Endothelial cell of umbilical vein (primary cell): ENCODE measurements at places on chromosomes 3 and 15.

GRCh38 chr3:35523838-35524237, 115.5 kb upstream of the ARPP21 start:
- no peak overlapping the region for H3K4me3 ChIP-seq
- DNase-seq, result peak; percentile 66
- H3K27ac ChIP-seq, result peak overlapping the region; percentile 68
- peaks cover 10% of the 10 kb centered on the region for H3K4me1 ChIP-seq
- no peaks in the 10 kb centered on the region for H3K36me3 ChIP-seq
- H3K27me3 ChIP-seq, result no peaks in the 10 kb centered on the region

- H3K27me3 ChIP-seq, result no peaks in the 10 kb centered on the region
- H3K4me3 ChIP-seq, result no peak overlapping the region
- no peaks in the 10 kb centered on the region for H3K4me1 ChIP-seq
- no peaks in the 10 kb centered on the region for H3K36me3 ChIP-seq
- no peak for DNase-seq
Measured at GRCh38 chr3:98151241-98151640, 4.0 kb downstream of the OR5H14 start.

- no peak overlapping the region for H3K27ac ChIP-seq
- no peak overlapping the region for H3K4me3 ChIP-seq
- H3K36me3 ChIP-seq, result no peaks in the 10 kb centered on the region
Measured at GRCh38 chr3:196991581-196992460, 23.2 kb upstream of the PIGZ start.

GRCh38 chr3:153702106-153702505, 419.1 kb upstream of the ARHGEF26 start:
- no peak overlapping the region for H3K4me3 ChIP-seq
- DNase-seq, result no peak
- no peak overlapping the region for H3K27ac ChIP-seq
